ENCODE measurements at places on chromosomes 5 and 9.

DNA sequence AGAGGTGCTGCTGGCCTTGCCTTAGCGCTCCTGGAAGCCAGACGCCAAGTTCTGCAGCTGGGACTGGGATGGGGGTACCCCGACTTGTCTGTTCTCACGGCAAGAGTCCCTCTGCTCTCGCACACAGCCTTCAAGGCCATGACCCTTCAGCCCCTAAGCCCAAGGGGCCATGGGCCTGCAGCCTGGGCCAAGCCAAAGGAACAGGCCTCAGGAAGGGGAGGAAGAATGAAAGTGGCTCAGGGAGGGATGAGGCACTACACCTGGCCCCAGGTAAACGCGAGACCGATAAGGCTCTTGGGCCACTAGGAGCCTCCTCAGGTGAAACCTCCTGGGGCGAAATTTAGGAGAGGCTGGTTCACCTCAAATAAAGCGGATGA lies 3.9 kb downstream of the EBF1 start:
- DNase-seq, result no peak

DNA sequence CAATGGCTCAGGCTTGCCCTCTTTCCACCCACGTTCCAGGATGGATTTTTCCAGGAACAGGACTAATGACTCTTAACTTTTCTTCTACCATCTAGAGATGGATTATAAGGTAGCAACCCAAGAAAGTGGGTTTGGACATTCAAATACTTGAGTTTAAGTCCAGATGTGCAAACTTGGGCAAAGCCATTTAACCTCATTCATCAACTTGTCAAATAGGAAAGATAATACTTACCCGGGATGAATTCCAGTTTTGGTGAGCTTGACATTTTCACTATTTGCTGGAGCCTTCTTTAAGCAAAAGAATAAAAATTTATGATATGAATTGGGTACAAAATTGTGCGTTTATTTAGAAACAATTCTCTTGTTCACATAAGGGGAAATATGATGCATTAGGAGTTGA lies 44.3 kb upstream of the ZBED3 start:
- no peak for DNase-seq

DNA sequence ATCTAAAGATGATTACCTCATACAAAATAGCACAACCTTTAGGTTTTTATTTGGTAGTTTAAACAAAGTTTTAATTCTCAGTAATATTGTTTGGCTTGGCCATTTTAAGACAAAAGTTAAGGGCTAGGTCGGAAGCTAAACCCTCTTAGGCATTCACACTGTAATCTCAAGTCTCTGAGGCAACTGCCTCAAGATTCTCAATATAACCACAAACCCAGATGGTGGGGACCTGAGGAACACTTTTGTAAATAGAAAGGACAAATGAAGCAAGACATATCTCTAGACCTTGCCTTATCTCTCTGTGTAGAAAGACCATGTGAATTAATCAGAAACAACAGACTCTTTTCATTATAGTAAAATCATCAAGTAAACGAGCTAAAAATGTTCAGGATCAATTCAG lies 500.2 kb upstream of the CDH6 start:
- DNase-seq, result no peak

DNA sequence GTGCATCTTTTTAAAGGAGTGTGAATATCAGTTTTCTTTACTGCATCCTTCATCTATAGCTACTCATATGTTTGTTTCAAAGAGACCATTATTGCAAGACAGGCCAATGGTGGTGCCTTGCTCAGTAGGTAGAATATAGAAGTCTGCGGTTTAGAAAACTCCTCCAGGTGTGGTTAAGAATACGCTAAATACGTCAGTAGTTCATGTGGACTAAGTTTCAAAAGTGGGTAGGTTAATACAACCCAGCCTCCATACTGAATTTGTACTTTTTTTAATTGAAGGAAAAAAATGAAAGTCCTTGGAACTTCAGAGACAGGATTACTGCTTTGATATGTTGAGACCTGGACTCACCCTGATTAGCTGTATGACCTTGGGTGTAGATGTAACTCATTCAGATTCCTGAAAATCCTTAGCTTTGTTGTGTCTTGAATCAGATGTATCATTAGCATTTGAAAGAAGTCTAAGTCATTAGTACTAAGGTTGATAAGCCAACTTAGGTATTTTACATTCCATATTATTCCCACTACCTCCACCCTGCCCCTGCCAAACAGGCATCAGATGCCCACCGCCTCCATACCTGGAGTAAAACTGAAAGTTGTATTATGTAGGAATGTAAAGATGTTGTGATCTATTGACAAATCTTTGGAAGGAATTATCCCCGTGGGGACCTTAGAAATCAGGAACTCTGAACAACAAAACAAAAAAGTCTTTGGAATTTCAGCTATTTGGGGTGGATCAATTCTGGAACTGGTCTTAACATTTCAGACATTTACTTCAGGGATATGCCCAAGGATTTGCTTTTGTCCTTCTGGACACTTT lies 6.1 kb downstream of the BASP1 start:
- no peak for DNase-seq

DNA sequence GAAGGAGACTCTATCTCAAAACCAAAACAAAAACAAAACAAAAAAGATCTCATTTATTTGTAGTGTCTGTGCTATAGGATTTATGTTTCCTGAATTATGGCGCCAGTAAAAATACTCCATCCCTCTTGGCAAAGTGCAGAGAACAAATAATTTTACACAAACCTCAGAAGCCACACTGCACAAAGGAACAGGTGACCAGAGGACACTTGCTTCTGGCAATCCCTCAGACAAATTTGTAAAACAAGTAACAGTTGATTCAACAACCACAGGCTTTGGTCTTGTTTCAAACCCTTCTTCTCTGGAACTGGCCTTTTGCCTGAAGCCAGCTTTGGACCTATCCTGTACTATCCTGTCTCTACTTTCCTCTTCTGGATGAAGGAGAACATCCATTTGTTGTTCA lies 502.1 kb downstream of the DMAC1 start:
- no peak for DNase-seq

DNA sequence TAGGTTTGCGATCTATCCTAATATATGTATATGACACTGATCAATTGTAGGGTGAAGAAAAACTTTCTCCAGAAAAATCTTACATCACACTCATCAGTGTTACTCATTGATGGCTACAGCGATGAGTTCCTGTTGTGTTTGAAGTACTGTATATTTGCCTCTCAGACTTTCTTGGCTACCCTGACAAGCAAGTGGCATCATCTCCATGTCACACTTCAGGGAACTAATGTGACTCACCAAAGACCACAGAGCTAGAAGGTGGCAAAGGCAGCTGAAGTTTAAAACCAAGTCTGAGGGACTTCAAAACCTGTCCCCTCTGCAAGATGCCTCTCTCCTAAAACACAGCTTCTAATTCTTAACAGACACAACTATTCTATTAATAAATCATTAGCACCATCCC lies 451.4 kb downstream of the CTNND2 start:
- no peak for DNase-seq

GRCh38 chr5:80978772-80979317 lies 18.7 kb downstream of the RASGRF2 start:
- no peak for DNase-seq

GRCh38 chr5:107673368-107674136 lies 2.8 kb upstream of the EFNA5 start:
- DNase-seq, result peak; percentile 82

GRCh38 chr5:64971513-64971912 lies 202.8 kb downstream of the CWC27 start:
- no peak for DNase-seq

DNA sequence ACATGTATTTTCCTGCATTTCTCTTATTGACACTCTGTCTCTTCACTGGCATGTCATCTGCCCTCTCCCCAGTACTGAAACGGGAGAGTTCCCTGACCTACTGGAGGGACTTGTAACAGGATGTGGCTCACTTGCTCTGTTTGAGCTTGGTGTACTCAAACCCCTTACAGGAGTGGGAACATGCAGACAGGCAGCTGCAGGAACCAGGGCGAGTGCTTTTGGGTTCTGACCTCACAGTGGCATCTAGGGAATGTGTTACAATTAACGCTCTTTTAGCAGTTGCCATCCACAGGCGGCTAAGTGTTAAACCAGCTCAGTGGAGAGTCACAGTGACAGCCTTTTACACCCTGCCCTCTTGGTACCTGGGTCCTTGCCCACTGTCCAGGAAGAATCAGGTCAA lies 300.3 kb upstream of the GRAMD2B start:
- no peak for DNase-seq

DNA sequence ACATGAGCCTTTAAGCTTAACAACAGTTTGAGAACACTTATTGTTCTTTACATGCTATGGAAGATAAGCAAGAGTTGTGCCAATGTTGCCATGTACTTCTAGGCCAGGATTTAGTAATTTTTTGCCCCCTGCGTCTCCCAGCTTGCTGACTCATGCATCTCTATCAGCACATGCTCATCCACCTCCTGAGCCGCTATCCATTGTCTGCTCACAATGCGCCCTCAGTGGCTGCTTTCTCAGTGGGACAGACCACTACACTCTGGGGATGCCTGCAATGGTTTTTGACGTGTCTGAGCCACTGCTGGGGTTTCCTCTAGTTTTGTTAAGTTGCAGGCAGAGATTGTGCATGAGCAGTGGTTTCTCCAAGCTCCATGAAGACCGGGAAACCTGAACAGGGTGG lies 50.9 kb upstream of the PHF2 start:
- no peak for DNase-seq

GRCh38 chr9:96484521-96484931 lies 34.6 kb downstream of the HABP4 start:
- no peak for DNase-seq

DNA sequence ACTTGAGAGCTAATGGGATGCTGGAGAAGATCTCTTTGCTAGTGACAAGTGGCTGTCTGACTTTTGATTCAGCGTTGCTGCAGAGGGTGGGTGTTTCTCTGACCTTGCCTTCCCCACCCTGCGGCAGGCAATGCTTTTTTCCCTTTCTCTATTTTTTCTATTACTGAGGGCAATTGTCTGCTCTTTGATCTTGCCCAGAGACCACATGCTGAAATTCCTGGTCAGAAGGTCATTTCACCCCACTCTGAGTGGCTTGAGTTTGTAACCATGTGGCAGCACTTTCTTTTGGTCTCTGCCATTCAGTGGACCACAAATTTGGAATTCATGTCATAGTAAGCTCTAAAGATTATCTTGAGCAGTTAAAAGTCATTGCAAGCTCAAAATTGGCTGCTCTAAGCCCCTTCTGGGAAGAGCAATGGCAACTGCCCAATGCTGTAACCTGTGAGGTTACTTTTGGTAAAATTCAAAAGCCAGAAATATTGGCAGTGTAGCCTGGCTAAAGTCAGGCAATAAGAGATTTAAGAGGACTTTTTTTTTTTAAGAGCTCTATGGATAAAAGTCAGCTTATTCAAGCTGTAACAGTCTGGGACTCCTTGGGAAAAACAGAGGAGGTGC lies 30.4 kb upstream of the MTMR12 start:
- no peak for DNase-seq

DNA sequence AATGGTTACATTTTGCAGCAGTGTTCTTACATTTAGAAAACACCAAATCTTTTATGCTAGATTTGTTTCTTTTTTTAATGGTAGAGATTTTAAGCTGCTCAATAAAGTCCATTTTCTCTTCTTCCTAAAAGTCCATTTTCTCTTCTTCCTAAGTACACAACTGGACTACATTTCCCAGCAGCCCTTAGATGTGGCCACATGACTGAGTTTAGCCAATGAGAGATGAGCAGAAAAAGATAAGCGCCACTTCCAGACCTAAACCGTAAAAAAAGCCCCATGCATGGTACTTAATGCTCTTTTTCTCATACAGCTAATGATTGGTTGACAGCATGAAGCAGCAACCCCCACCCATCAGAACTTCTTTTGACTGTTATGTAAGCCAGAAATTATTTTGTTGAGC lies 206.7 kb downstream of the FAM114A2 start:
- DNase-seq, result no peak

- no peak for DNase-seq
These were observed 131.2 kb upstream of the ANKH start for GRCh38 chr5:15002791-15003190.

GRCh38 chr5:40505031-40505430 lies 174.7 kb upstream of the PTGER4 start:
- DNase-seq, result no peak

DNA sequence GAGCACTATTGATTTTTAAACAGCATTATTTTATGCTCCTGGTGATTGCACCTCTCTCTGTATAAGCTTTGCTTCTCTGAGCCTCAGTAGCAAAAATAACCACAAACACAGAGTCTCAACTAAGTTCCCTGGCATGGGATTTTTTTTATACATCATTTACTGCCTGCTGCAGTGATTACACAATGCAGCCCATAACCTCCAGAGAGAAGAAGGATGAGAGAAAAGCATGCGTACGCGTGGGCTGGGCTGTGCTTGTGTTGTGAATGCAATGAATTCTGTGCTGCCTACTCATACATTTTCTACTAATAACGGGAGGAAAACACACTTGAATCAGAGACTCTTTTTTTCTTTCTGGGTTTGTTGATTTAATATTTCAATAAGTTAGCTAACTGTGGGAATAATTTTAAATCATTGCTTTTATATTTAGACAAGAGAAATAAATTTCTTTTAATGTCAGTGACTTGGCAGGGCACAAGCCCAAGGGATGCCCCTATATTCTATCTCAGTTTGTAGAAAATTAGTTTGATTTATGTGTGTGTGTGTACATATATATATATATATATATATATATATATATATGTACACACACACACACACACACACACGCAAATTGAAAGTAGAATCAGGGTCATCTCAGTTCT lies 351.5 kb downstream of the MED10 start:
- DNase-seq, result no peak

DNA sequence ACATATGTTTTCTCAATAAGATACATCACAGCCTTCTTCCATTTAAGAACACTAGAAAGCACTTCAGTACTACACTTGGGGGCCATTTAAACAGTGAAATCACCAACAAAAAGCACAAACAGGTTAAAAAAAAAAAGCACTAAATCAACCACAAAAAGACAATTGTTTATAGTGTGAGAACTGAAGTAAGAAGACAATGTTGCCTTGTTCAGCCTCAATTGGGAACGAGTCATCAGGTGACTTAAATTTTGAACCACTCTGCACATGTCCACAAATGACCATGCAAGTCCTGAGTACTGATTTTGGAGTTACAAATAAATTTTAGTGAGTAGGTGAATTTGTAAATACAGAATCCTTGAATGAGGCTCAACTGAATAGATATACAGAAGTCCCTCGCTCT lies 37.2 kb upstream of the HNRNPA0 start:
- no peak for DNase-seq

DNA sequence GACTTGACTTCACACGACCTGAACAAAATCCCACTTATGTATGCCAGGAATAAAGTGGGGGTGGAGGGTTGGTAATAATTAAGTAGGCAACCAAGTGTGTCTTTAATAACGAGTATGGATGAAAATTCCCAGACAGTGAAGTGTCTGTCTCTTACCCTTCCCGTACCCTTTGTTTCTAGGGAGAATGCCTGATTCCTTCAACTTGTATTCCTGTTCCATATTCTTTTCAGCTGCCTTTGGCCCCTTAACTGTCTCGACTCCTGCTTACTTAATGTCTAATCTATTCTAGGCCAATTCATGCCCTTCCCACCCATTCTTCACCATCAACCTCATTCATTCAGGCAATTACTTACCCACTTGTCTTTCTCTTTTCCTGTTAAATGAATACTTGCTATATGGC lies 380.5 kb downstream of the RAB3C start:
- no peak for DNase-seq

Measured in activated T-cell treated with anti-CD3 and anti-CD28 coated beads, Interleukin-2, amount 50 U/mL, for 24 hours (primary cell).